ENCODE measurements at places on chromosomes 3 and 15.

DNA sequence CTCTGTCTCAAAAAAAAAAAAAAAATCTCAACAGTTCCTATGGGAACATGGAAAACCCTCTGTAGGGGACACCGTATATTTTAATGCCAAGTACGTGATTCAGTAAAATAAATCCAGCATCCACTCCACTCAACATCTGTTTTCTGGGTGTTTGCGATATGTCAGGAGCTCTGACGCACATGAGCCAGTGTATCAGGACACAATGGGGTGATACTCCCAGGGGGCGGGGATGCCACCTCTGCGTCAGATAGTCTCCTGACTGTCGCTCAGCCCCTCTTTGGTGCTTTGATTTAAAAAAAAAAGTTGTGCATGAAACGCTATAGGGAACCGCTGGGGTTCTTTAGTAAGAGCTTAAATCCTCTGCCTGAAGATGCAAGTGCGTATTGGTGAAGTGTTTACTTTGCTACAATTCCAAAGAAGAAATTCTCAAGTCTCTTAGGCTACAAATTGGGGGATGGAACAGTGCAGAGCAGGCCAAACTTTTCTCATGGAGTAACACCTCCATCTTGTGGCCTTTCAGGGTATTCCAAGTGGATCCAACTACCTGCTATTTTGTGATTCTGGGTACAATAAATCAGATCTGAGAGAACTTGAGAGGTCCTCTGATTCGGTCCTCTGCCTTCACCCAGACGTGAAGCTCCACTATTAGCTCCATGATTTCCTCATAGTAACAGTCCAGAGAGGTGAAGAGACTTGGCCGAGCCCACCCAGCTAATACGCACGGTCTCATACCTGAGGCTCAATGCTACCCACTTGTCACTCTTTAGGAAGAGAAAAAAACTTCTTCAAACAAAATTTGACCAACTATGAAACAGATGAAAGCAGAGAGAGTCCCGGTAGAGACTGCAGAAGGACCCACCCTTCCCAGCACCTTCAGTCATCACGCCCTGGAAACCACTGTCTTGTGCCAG, 9.3 kb upstream of the NR2E3 start:
- DNase-seq = no peak

GRCh38 chr3:23864931-23865330, 51.9 kb downstream of the NKIRAS1 start:
- DNase-seq = no peak

GRCh38 chr15:82952158-82953081, at the start of gene HOMER2:
Gene HOMER2, minus strand, starts transcription at chr15:82952720. Its CDS starts 185 bp downstream, at chr15:82952535.
- DNase-seq = no peak

DNA sequence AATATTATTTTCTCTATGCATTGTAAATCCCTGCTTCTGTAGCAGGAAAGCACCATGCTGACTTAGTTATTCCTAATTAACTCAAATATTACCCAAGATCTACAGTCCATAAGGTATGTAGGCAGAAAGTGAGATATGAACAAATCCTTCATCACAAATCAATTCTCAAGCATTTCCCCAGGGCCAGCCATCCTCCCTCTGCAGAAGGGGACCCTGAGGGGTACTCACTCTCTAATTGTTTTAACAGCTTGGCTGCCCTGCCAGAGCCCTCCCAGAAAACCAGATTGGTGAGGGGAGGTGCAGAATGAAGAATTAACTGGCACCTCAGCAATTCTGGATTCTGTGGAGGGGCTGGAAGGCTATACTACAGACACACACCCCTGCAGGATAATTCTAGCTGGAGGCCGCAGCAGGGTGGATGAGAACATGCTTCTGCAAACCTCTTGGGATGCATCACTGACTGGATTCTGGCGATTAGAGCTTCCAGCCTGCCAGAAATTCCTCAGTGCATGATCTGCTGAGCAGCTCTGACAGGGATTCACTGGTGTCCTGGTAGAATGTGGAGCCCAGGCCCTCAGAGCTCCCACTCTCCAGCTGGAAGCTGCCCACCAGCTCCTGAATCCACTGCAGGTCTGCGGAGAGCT, 88.6 kb upstream of the HERC1 start:
- no peak for DNase-seq

DNA sequence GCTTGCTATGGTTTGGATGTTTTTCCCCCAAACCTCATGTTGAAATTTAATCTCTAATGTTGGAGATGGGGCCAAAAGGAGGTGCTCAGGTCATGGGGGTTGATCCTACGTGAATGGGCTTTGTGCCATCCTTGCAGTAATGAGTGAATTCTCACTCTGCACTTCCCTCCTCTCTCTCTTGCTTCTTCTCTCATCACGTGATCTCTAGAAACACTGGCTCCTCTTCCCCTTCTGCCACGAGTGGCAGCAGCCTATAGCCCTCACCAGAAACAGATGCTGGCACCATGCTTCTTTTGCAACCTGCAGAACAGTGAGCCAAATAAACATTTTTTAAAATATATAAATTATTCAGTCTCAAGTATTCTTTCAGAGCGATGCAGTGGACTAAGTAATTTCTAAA, 13.3 kb upstream of the PLSCR1 start:
- DNase-seq = no peak

DNA sequence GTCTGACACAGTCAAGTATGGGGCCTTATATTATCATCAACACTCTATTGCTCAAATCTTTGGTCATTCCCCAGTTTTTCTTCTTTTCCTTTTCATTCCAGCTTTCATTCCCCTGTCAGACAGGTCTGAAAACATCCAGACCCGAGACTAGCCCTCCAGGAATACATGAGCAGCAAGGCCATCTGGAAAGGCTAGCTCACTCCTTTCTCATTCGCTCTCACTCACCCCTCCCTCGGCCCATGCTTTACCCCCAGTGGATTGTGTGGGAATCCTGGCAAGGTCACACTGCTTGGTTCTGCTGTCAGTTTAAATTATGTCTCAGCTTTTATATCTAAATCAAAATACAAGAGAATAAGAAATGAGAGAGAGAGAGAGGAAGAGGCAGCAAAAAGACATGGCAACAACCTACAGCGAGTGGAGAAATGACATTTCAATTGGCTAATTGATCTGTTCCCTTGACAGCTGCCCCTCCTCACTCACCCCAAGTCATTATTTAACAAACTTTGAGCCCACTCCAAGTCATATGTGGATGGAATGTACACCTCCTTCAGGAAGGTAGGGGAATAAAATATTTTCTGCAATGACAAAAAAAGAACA, 962.2 kb downstream of the TUSC7 start:
- DNase-seq = no peak

GRCh38 chr15:71357321-71357732, 242.1 kb downstream of the THSD4 start:
- no peak for DNase-seq

- no peak for DNase-seq
These were observed 210.0 kb upstream of the NDN start for GRCh38 chr15:23897091-23897490.

GRCh38 chr15:76994001-76994400, 925 bp upstream of the PSTPIP1 start:
- peak; percentile 46 for DNase-seq

GRCh38 chr15:82993144-82993543, 7.1 kb downstream of the RAMAC start:
- no peak for DNase-seq

- no peak for DNase-seq
These were observed 85.4 kb downstream of the ADAMTS17 start for GRCh38 chr15:100256101-100256969.

- no peak for DNase-seq
These were observed 75.7 kb downstream of the FAM43A start for GRCh38 chr3:194761384-194761783.

GRCh38 chr15:41806291-41807181, 21.4 kb upstream of the JMJD7 start:
- no peak for DNase-seq

- no peak for DNase-seq
These were observed 222.7 kb downstream of the GAP43 start for GRCh38 chr3:115845986-115846385.

GRCh38 chr3:14318646-14319045, 83.8 kb upstream of the SLC6A6 start:
- DNase-seq = no peak

- no peak for DNase-seq
These were observed 46.3 kb downstream of the NANOGP8 start for GRCh38 chr15:35038626-35039451.

- no peak for DNase-seq
These were observed 50.1 kb downstream of the CALML4 start for GRCh38 chr15:68154923-68155559.

- no peak for DNase-seq
These were observed 32.8 kb upstream of the SLC9A9 start for GRCh38 chr3:143881095-143881494.

DNA sequence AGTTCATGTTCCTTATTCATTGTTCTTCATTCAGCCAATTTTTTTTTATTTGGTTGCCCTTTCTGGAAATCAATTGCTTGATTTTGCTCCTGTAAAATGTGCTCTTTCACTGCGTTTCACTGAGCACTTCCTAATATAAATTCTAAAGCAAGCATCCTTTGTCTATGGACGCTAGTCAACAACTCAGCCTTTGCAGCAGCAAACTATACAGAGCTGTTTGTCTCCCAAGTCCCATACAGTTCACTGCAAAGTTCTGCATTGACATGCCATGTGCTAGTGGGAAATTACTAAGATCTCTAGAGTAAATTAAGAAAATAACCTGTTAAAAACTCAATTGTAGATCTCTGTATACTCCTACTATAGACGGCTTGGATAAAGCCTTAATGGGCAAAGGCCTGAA, 130.1 kb upstream of the BHLHE40 start:
- no peak for DNase-seq

DNA sequence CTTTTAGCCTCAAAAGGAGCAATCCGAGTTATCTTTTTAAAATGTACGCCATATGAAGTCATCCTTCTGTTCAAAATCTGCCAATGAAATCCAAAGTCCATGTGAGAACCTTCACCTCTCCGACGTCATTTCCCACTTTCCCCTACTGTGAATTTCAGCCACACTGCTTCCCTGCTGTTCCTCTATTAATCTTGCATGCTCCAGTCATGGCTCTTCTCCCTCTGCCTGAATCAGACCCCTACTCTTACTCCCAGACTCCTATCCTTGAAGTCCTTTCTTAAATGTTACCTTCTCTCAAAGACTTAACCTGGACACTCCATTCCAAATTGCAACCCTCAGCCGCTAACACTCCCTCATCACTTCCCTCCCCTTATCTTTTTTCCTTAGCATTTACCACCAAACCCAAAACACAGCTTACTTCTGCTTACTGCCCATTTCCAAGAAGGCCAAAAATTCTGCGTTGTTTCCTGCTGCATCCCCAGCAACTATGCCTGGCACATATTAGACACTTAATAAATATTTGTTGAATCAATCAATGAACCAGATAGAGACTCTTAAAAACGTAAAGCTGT, 1.2 kb downstream of the NKIRAS1 start:
- no peak for DNase-seq

DNA sequence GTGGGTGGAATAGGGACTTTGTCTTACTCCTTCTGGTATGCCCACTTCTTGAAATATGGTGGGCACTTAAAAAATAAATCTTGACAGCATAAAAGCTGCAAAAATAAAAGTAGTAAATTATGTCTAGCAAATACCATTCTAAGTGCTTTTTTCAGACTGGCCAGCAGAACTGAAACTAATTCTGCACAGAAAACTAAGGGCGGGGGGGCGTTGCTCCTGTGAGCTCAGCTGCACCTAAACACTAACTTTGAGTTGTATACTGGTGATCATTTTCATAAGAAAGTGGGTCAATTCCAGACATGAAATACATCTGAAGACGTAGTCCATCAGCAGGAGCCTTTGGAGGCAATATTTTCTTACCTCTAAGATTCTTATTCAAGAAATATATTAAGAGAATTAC, 114.8 kb downstream of the WDR76 start:
- no peak for DNase-seq

DNA sequence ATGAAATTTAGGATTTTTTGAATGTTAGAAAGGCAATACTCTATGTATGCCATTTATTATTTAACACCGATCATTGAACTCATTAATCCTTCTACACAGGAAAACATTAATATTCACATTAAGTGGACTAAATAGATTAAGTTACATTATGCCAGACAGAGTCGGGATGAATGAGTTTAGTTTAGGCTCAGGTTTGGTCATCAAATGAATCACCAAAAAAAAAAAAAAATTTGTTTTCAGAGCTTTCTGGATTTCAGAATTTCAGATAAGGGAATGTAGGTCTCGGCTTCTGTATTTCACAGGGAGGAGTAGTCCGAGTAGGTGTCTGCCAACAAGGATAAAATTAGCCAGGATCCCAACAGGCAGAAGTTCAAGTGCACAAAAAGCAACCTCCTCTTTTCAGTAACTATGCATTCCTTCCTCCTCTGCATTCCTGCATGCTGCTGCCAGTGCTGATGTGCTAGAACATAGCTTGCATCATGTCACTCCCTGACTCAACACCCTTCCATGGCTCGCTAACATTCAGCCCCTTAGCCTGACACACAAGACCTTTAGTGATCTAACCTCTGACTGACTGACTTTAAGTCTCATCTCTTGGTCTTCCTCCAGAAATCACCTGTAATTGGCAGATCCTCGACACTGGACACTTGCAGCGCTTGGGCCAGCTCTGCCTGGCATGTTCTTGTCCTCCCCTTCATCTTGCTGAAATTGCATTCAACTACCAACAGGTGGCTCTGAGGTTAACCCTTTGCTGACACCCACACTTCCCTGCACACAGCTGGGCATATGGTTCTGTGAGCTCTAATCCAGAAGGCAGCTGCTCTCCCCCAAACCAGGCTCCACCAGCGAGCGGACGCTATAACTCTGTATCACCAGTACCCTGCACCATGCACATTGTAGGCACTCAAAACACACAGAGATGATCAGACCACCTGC, 145.4 kb upstream of the PROK2 start:
- no peak for DNase-seq

- DNase-seq = no peak
These were observed 65.2 kb upstream of the TRA2B start for GRCh38 chr3:186002884-186003472.

DNA sequence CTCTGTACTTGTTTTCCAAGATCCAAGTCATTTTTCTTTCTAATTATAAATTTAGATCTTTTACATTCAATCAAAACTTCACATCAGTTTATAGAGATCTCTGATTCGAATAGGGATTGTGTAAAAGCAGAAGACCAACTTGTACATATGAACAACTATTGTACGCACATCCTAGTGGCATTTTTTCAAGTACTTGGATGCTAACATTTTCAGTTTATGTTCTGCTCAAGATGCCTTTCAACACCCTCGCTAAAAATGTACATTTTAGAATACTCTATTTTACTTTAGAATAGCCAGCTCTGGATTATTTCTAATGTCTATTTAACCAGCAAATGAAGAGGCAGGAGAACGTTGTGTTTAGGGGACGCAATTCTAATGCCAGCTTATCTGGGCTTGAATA, 340.7 kb downstream of the ROBO1 start:
- no peak for DNase-seq

GRCh38 chr15:50140098-50140497, 21.1 kb upstream of the ATP8B4 start:
- DNase-seq = no peak

Data from stimulated activated CD8-positive, alpha-beta memory T cell treated with anti-CD3 and anti-CD28 coated beads, Interleukin-4, amount 100 ng/mL, for 1 hour (primary cell).